ENCODE measurements at places on chromosomes 12 and 14. TPM values are rescaled to one million over a fixed set of nuclear protein-coding genes. Genes with fewer than 3 reads are reported as not detected.

The KERA gene
- total RNA-seq: not detected

The PAN2 gene
- 49.5 TPM for total RNA-seq

The LRRC10 gene
- total RNA-seq: 43.8 TPM

The A2M gene
- total RNA-seq: 502 TPM
